ENCODE measurements at places on chromosomes 7 and 10.

- DNase-seq, result no peak
These were observed 50.9 kb downstream of the ANK3 start for GRCh38 chr10:60338786-60339185.

- DNase-seq, result no peak
These were observed 63.2 kb downstream of the DGKB start for GRCh38 chr7:14839307-14839706.

DNA sequence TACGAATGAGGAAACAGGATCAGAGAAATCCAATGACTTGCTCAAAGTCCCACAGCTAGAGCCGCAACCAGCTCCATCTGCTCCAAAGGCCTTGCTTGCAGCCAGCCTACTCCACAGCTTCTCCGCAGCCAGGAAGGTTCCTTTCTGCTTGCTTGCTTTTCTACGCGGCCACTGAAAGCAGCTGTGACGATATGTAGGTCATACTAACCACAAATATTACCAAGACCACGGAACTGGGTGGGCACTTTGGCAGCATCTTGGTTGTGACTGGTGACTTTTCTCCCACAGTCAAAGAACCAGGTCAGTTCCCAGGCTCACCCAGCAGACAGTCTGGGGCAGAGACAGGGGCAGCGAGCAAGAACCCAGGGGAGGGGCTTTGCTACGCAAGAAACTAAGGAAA lies 86.4 kb downstream of the FAM53B start:
- peak; percentile 53 for DNase-seq

DNA sequence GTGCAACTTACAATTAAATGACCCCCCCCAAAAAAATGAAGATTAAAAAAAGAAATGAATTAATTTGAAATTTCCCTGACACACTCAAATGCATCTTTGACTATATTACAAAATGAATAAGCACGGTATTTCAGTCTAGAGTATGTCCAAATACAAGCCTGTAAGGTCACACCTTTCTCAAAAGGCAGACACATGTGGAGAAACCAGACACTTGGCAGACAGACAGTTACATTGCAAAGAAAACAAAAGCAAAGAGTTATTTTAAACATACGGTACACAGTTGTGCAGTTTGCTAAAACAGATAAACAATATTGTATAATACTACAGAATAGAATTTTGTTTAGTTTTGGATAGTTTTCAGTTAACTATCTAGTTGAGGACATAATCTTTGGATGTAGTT lies 153.0 kb downstream of the ATE1 start:
- DNase-seq, result peak; percentile 44

- DNase-seq, result no peak
These were observed 521.0 kb downstream of the PARD3 start for GRCh38 chr10:34294137-34294536.

GRCh38 chr10:86377797-86378146 lies 11.2 kb upstream of the GRID1 start:
- DNase-seq, result no peak

DNA sequence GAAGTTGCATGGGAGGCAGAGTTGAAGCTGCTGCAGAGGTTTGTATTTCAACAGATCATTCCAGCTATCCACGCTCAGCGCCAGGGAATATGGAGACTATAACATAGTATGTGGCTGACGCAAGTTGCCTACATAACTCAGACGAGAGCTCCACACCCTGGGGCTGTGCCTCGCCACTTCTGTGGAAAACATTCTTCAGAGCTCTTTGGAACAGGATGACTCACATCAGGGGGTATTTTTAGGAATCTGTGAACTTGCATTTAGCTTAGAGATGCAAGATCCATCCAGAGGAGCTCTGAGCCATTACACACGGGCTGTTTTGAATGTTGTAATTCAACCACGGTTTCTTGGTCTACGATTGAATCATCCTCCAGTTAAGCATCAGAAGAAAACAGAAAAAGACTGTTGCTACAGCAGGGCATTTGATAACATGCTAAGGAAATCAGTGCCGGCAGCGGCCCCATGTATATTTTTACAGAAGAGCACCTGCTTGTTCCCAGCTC lies 481.5 kb upstream of the AKR1E2 start:
- DNase-seq, result peak; percentile 100

DNA sequence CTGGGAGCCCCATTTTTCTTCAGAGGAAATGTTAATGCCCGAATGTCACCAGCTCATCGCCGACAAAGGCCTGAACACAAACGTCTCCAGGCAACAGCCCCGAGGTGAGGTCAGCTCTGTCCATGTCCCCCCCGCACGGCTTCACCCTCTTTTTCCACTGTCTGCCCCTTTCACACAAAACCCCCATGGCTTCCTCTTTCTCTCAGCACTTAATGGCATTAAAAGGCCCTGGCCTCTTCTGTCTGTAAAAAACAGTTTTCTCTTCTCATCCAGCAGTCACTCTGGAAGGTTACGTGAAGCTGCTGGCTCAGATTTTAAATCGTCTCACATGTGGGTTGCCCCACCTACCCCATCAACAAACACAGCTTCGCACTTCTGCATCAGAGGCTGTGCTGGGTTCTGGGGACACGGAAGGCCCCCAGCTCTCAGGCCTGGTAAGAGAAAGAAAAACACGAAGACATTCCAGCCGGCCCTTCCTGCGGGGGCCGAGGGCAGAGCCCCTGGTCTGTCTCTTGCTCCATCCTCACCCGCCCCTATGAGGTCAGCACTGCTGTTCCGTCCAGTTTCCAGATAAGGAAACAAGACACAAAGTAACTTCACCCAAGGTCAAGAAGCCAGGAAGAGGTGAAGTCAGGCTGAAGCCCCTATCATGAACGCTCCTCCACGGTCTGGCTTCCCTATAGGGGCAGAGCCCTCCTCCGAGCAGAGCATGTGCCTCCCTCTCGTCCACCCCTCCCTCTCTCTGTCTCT lies 91.1 kb upstream of the PDGFA start:
- DNase-seq, result peak; percentile 19

DNA sequence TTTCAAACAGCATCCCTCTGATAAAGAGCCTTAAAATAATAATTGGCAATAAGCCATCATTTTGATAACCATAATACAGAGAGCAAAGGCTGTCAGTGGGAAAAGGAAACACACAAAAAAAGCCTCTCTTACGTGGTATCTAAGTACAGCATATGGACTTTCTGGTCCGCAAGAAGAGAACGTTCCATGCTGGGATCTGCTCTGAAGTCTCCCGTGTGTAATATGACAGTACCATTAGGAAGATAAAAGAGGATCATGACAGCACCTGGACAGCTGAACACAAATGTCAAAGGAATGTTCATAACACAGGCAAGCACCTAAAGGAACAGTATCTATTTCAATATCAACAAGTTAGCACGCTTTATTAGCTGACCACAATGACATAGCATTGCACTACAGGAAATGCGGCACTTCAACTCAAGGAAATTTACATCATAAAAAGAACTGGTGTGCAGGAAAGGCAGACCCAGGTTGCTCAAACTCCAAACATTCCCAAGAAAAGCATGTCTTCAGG lies 9.9 kb downstream of the DCLRE1A start:
- no peak for DNase-seq

DNA sequence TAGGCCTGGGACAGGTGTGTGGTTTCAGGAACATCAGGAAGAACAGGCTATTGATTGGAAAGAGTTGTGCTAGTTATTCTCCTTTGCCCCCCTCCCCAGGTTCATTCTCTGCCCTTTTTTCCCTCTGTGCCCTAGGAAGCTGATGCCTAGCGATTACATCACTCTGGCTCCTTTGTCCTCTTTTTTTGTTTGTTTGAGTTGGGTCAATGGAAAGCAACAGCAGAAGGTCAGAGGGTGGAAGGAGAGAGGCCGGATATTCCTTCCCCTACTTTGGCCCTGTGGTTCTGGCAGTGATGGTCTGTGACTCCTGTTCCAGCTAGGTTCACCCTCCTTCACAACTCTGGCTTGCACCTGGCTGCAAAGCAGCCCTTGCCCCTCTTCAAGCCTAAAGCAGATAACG lies 18.9 kb downstream of the LOXL4 start:
- no peak for DNase-seq

DNA sequence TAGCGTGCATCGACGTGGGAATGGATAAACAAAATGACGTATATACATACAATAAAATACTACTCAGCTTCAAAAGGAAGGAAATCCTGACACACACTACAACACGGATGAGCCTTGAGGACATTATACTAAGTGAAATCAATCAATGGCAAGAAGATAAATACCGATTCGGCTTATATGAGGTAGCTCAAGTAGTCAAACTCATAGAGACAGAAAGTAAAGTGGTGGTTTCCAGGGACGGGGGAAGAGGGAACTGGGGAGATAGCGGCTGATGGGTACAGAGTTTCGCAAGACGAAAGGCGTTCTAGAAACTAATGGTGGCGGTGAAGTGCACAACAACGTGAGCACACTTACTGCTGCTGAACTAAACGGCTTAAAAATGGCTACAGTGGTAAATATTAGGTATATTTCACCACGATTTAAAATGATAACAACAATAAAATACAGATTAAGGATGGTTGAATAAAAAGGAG lies 516.7 kb downstream of the PARD3 start:
- DNase-seq, result no peak

- peak; percentile 53 for DNase-seq
These were observed 34.9 kb downstream of the ZCCHC24 start for GRCh38 chr10:79410315-79411094.

- DNase-seq, result no peak
These were observed 47.9 kb downstream of the TBATA start for GRCh38 chr10:70737250-70737649.

GRCh38 chr7:66741-67140 lies 125.6 kb upstream of the FAM20C start:
- DNase-seq, result no peak

DNA sequence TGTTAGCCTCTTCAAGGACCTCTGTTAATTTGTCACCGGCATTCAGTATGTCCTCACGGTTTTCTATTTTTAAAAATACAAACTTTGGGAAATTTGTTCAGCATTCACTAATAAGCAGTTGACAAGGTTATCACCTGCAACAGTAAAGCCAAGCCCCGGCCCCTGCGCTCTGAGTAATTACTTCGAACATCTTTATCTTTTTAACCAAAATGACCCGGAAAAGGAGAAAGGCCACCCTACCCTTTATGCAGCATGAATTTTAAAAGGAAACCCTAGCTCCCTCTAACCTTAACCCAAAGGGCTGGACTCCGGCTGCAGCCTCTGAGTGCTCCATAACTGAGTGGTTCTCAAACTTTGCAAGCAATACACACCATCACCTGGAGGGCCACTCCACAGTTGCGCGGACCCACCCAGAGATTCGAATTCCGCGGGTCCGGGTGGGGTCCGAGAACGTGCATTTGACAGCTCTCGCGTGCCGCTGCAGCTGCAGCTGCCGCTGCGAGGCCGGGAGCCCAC lies 940 bp downstream of the NSMCE4A start:
- no peak for DNase-seq

GRCh38 chr10:109317746-109318366 lies 605.5 kb downstream of the XPNPEP1 start:
- DNase-seq, result no peak

DNA sequence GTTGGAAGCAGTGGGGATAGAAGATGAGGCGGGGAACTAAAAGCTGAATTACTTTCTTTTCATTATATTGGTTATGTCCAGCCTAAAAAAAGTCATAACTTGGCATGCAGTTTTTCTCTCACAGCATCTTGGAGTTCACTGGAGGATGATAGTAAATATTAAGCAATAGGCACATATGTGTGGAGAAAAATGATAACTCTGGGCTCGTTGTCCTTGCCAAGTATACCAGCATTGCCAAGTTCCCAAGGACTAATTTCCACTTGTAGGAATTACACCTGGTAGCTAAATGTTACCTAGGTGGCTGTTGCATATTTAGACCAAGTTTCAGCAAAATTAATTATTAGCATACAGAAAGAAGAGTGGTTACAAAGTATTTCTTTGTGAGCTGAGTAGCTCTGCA lies 1007.6 kb downstream of the ANKRD7 start:
- DNase-seq, result no peak

DNA sequence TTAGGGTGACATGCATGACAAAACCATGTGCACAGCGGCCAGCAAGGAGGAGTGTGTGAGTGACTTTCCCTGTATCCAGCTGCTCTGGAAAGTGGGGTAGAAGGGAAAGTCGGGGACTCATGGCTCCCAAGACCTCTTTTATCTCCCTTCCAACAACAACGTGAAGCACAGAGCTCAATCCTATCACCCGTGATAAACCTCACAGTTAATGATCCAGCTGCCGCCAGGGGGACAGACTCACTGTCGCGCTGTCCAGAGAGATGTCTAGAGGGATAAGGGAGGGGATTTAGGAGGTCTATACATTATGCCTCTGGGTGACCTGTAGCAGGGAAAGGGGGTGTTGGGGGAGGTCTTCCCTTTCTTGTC lies 84.0 kb upstream of the SMNDC1 start:
- no peak for DNase-seq

- peak; percentile 71 for DNase-seq
These were observed 41.6 kb upstream of the EPHB6 start for GRCh38 chr7:142813226-142813625.

DNA sequence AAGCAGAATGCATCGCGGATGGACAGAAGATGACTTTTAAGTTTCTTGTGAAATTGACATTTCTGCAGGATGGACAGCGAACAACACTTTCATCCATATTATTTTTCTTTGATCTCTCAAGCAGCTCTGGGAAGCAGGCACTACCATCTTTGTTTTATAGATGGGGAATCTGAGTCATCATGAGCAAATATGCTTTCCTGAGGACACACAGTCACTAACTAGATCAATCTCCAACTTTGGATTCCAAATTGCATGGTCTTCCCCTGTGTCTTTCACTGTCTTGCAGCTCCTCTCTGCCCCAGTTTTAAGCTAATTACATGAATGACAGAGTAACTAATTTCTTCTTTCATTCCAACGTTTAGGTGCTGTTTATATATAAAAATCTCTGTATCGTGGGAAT lies 201.5 kb downstream of the ADAM12 start:
- DNase-seq, result no peak

DNA sequence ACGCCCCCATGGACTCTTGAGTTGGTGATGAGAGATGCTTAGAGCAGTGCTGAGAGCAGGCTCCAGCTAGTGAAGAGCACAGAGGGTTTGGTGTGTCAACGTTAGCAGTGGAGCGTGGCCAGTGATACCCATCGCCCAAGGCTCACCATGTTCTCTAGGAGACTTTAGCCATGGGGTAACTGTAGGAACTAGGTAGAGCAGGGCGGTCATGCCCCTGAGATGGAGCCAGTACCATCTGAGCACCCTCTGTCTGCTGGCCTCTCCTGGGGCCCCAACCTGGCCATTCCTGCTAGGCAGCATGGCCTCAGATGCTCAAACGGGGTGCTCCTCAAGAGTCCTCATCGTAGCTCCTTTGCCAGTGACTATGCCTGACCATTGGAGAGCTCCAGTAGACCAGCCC lies 179.7 kb downstream of the KCND2 start:
- DNase-seq, result no peak

DNA sequence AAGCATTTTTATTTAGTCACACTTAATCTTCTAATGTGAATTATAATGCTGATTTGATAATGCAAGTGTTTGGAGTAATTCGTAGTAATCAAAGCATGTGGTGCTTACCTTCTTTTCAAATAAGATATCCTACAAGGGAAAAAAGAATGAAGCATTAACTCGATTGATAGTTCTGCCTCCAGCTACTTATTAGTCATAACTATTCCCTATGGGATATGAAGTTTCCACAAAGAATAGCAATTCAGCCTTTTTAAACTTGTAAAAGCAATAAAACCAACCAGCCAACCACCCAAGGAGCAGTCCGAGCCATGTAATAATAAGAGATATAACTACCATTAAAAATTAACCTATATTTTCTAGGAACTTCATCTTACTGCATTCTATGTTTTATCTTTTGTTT lies 11.6 kb downstream of the COL28A1 start:
- peak; percentile 70 for DNase-seq

- DNase-seq, result peak; percentile 22
These were observed 3.7 kb upstream of the NDST2 start for GRCh38 chr10:73814896-73815718.

GRCh38 chr7:130894909-130895750 lies 161.1 kb upstream of the KLF14 start:
- peak; percentile 12 for DNase-seq

- DNase-seq, result no peak
These were observed 60.9 kb downstream of the COBL start for GRCh38 chr7:51255536-51256208.

Measured in fibroblast of mammary gland (primary cell).